Activated CD8-positive, alpha-beta memory T cell treated with anti-CD3 and anti-CD28 coated beads for 24 hours (primary cell): ENCODE measurements at places on chromosomes 4 and X.

GRCh38 chrX:16999275-16999674 lies 52.8 kb downstream of the REPS2 start:
- DNase-seq = no peak

GRCh38 chr4:136219592-136220125 lies 1312.6 kb downstream of the PCDH18 start:
- DNase-seq = no peak

GRCh38 chr4:2138846-2139500 lies 79.8 kb downstream of the NAT8L start:
- DNase-seq = no peak

DNA sequence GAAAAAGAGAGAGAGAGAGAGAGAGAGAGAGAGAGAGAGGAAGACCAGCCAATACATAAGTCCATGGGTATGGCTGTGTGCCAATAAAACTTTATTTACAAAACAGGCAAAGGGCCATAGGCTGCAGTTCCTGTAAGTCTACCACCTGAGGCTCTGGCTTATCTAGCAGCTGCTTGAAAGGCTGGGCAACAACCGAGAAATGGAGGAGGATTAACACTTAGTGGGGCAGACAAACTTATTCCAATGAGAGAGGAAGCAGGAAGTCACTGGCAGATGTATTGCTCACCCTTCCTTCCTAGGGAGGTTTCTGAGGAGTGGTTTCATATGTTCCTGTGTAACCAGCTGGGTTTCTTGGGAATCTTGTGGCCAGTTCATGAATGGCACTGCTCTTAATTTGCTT lies 4.7 kb upstream of the GPR143 start:
- no peak for DNase-seq

- no peak for DNase-seq
Observed at GRCh38 chrX:19798423-19798822, 89.0 kb downstream of the SH3KBP1 start.

- DNase-seq = no peak
Observed at GRCh38 chr4:174531486-174531885, 9.2 kb upstream of the HPGD start.

- no peak for DNase-seq
Observed at GRCh38 chr4:39655211-39655610, 16.5 kb upstream of the SMIM14 start.

DNA sequence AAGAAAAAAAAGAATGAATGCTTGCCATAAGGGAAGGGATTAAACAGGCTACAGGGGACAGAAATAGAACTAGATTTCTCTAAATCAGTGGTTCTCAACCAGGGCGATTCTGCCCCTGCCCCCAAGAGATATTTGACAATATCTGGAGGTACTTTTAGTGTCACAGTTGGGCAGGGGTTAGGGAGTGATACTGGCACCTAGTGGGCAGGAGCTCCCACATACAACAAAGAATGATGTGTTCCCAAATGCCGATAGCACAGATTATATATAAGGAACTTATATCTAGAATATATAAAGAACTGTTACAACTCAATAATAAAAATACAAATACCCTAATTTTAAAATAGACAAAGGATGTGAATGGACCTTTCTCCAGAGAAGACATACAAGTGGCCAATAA lies 14.7 kb downstream of the S100G start:
- no peak for DNase-seq

GRCh38 chr4:98222306-98222705 lies 38.9 kb upstream of the RAP1GDS1 start:
- DNase-seq = no peak
